Fibroblast of skin of scalp (primary cell): ENCODE measurements at places on chromosomes 13 and 19.

GRCh38 chr13:98780451-98780850 lies 28.0 kb upstream of the SLC15A1 start:
- DNase-seq, result no peak

- DNase-seq, result no peak
Observed at GRCh38 chr13:34129436-34129835, 311.5 kb downstream of the RFC3 start.

GRCh38 chr19:12777217-12778016 lies 2.1 kb upstream of the HOOK2 start:
- peak; percentile 82 for DNase-seq

DNA sequence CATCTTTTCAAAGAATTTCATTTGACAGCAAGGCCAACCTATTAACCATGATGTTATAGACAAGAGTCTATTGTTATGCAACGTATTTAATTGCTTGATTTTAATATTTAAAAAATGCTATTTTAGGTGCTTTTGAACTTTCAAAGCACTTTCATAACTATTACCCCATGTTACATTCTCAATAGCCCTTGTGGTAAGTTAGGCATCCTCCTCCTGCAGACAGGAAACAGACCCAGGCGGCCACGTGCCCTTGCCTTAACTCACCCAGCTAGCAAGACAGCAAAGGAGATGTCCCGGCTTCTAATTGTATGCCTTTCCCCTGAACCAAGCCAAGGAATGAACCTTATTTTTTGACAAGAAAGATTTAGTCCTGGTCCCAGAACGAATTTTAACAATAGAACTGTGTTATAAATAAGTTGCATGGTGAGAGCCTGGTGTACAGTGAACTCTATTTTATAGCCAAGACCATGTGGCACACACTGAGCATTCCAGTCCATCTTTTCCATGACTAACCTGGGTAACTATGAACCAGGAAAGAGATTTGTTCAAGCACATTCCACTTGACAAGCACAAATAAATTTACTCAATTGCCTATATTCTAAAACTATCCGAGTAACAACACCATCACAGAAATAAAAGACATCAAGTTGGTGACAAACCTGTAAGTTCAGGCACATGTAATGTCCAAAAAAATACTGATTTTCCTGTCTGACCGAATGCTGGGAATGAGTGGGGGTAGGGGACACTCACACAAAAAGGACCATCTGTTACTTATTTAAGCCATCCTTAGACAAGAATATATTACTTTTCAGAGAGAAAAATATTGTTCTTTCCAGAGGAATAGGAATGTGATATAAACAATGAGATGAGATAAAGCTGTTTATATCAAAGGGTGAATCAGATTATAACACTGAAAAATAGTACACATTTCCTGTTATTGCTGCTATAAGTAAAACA lies 163.0 kb downstream of the EFNB2 start:
- peak; percentile 81 for DNase-seq

GRCh38 chr13:21739771-21740170 lies 68.9 kb downstream of the FGF9 start:
- DNase-seq, result no peak

DNA sequence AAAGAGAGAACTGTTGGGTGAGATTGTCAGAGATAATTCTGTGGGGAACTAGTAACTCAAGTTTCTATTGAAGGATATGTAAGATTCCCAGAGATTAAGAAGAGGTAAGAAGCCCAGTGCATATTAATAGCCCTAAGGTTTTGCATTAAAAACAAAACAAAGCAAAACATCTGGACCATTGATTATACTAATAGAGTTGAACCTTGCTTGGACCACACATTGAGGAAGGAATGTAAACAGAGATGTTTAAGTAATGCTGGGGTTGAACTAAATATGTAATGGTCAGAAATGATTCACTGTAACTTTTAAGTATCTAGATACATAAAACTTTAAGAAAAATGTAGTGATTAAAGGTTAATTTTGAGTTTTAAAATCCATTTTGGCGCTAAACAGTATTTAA lies 1770.0 kb downstream of the PCDH9 start:
- DNase-seq, result peak; percentile 39

DNA sequence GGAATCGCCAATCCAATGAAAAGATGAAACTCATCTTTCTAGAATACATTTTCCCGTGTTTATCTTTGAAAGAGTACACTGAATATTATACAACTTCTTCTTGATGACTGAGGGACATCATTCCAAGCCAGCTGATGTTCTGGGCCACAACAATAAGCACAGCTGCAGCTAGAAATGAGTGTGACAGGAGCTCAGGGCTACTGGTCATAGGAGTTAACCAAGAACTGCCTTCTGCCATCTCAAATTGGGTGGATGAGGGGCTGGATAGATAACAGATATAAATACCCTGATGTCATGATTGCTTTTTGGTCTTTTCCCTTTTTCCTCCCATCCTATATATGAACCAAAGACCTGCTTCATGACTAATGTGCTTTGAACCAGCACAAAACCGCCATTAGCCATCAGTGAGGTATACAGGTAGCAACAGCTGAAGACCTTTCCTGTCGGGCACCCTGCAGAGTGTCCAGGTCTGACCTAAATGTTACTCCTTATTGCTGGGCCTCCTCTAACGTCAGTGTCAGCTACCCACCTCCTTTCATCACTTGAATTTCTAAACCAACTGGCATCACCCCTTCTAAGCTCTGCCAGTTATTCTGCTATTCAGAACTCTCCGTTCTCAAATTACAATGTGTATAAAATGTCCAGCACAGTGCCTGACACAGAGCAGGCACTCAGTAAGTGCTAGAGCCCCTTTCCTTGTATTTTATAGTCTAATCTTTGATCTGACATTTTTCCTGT lies 178.2 kb downstream of the ENOX1 start:
- no peak for DNase-seq

DNA sequence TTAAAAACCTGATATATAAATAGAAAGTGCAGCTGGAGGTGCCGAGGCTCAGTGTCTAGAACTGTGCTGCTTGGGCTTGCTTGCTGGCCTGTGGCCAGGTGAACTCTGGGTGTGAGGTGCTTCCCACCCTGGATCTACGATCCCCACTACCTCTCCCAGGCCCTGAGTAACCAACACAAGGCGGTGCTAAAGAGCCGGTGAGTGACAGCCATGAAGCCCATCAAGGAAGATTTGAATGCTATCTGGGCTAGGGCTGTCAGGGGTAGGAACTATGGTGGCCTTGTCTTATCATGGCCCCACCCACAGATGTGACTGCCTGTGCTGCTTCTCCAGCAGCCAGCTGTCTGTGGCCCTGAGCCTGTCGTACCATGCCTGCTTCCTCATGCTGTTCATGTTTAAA lies 25.6 kb upstream of the ZNF91 start:
- no peak for DNase-seq

DNA sequence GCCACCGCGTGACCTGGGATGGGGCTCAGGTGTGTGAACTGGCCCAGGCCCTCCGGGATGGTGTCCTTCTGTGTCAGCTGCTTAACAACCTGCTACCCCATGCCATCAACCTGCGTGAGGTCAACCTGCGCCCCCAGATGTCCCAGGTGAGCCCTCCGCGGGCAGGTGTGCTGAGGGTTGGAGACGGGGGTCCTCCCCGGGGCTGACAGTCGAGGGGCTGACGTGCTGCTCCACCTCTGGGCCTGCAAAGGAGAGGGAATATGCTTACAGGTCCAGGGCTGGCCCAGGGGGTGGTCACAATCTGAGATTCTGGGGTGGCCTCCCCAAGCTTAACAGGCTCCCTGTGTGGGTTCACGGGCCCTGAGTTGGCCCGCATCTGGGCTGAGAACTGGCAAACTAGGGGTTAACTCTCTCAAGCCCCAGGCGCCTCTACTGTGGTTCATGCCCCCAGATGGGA lies 386 bp downstream of the VAV1 start:
- no peak for DNase-seq

DNA sequence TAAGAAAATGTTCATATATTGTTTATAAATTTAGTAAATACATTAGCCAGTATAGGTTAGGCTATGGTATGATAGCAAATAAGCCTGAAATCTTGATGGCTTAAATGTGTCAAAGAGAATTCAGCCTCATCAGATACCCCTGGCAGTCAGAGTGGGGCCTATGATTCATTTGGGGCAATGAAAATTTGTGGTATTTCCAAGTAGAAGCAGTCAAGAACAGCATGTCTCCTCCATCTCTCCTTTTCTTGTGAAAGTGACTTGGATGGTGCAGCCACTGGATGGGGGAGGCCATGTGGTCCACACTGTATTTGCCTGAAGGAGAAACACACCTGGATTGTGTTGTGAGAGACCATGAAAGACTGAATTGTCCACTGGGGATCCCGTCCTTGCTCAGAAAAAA lies 82.7 kb downstream of the DLEU7 start:
- peak; percentile 62 for DNase-seq

- DNase-seq, result peak; percentile 49
Observed at GRCh38 chr13:31200637-31200971, 829 bp downstream of the B3GLCT start.

DNA sequence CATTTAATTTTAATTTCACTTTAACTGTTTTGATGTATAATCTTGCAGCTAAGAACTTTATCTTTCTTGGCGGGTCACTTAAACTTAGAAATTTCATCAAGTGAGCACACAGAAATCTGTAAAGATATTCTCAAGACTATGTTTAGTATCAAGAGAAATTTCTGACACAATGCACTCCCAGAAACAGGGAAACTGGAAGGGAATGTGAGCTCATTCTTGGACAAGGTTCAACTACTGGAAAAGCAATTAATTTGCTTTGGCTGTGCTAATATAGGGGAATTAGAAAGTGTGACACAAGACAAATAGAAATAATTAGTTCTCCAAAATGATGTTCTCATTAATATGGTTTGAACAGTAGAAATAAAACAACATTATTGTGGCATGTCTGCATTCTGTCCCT lies 402.3 kb downstream of the DACH1 start:
- no peak for DNase-seq

- DNase-seq, result no peak
Observed at GRCh38 chr19:28603453-28603852, 609.5 kb downstream of the UQCRFS1 start.

GRCh38 chr19:41376241-41376997 lies at the start of gene TMEM91:
Gene TMEM91, plus strand, starts transcription at chr19:41376533. Its CDS starts 1,777 bp downstream, at chr19:41378310.
- DNase-seq, result no peak

DNA sequence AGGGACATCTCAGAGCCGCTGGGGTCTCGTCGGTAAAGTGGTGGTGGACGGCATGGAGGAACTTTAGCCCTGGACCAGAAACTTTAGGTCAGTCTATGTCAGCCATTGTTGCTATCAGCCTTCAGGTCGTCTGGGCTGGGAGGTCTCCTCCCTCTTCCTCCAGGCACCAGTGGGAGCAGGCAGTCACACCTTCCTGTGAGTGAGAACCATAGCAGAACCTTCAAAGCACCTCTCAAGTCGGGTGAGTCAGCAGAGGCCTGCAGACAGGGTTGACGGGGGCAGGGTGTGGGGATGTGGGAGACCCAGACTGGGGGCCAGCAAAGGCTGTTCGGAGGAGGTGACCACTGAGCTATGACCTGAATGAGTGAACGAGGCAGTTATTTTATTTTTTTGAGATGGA lies 15.4 kb upstream of the SBNO2 start:
- no peak for DNase-seq

DNA sequence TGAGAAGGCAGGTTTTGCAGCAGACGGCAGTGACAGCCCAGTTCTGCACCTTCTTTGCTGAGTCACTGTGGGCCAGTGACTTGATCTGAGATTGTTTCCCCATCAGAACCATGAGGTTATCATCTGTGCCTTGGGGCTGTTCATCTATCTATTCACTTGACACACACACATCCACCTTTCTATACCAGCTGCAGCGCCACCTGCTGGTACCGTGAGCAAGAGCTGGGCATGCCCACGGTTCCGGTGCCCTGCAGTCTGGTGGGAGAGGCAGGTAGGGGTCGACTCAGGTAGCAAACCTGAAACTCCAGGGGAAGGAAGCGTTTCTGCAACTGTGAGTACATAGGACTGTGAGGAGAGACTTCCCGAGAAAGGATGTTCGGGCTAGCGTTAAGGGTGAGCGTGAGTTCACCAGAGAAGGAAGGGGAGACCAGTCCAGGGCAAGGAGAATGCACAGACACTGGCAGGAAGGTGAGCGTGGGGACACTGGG lies 7.5 kb upstream of the LIN7B start:
- DNase-seq, result peak; percentile 51

GRCh38 chr19:13207237-13207845 lies 57.1 kb downstream of the IER2 start:
- peak; percentile 15 for DNase-seq

GRCh38 chr19:29546583-29547190 lies 20.9 kb downstream of the VSTM2B start:
- DNase-seq, result no peak

DNA sequence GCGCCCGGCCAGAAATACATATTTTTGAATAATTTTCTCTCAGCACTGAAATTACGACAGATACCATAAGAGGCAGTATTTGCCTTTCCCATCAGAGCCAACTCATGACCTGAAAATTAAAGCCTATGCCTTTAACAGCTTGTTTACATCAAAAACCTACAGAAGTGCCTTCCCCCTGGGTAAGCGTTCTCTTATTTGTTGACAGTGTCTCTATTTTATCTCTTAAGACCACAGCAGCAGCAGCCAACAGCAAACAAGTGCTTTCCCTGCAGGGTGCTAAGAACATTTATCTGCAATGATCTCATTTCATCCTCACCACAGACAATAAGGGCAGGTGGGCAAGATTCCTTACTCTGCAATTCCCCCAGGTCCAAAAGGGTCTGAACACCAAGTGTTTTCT lies 6.0 kb downstream of the AKAP8L start:
- DNase-seq, result no peak

- DNase-seq, result no peak
Observed at GRCh38 chr13:40790154-40790616, 774 bp downstream of the SLC25A15 start.

GRCh38 chr19:16216744-16217670 lies 19.3 kb downstream of the AP1M1 start:
- no peak for DNase-seq

GRCh38 chr19:33365691-33366090 lies 7.8 kb upstream of the CEBPG start:
- no peak for DNase-seq

- no peak for DNase-seq
Observed at GRCh38 chr13:78700121-78700910, 41.4 kb upstream of the OBI1 start.

DNA sequence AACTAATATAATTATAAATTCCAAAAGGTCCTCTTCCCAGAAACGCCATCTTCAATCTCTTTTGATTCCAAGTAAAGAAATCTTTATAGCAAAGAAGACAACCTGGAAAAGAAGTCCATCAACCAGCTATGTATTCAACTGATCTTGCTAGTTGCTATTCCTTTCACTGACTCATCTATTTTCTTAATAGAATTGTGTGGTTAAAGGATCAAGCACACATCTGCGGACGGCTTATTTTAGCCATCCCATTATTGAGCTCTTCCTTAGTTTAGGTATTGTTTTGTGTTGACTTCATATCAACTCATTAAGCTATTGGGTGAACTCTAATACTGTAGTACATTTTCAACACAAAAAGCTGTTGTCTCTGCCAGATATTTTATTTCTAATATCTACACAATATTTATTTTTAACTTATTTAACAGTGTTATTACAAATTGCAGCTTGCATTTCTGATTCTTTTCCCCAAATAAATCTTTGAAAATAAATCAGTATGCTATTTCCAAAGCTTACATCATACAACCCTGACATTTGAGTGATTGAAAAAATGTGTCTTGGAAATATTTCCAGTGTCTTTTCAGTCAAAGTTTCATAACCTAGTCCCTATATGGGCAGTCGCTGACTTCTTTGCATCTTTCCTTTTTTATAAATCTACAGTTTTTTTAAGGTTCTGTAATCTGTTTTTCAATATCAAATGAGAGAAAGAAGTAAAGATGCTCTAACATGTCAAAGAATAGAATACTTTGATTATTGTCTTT lies 158.8 kb upstream of the SPRY2 start:
- peak; percentile 43 for DNase-seq

GRCh38 chr13:40391788-40392187 lies 274.7 kb downstream of the FOXO1 start:
- no peak for DNase-seq

- peak; percentile 91 for DNase-seq
Observed at GRCh38 chr19:30391554-30392551, 19.7 kb downstream of the ZNF536 start.
